ENCODE measurements at places on chromosomes 16 and 17. TPM values are rescaled to one million over a fixed set of nuclear protein-coding genes. Genes with fewer than 3 reads are reported as not detected.

Gene LYRM1
- polyA plus RNA-seq: 33.5 TPM

Gene ALDH3A1
- polyA plus RNA-seq: not detected

Gene MEIOB
- not detected for polyA plus RNA-seq

Gene KRT13
- polyA plus RNA-seq: not detected

Gene HBA1
- 12.1 TPM for polyA plus RNA-seq

Gene AGRP
- not detected for polyA plus RNA-seq

Gene MARCHF10
- polyA plus RNA-seq: 0.20 TPM

Gene KRT31
- not detected for polyA plus RNA-seq

Gene CIITA
- polyA plus RNA-seq: 173 TPM

Gene TGFB1I1
- 0.59 TPM for polyA plus RNA-seq

Gene RAB26
- polyA plus RNA-seq: 0.41 TPM

Gene STUB1
- 137 TPM for polyA plus RNA-seq

Gene CD19
- polyA plus RNA-seq: 185 TPM

Gene TCAP
- polyA plus RNA-seq: not detected

Gene BEAN1
- not detected for polyA plus RNA-seq

Gene EPX
- polyA plus RNA-seq: not detected

Gene TEKT3
- not detected for polyA plus RNA-seq

Gene HS3ST6
- not detected for polyA plus RNA-seq

Gene CNGB1
- not detected for polyA plus RNA-seq

Gene C1QTNF1
- polyA plus RNA-seq: not detected

Gene TBX2
- not detected for polyA plus RNA-seq

Gene HSD11B2
- not detected for polyA plus RNA-seq

Gene ITGB3
- 3.4 TPM for polyA plus RNA-seq

Gene FBXW10B
- not detected for polyA plus RNA-seq

Gene PIMREG
- polyA plus RNA-seq: not detected

Gene MPRIP
- 14.4 TPM for polyA plus RNA-seq

Gene UTS2R
- polyA plus RNA-seq: not detected

Gene ATP2A1
- not detected for polyA plus RNA-seq

Gene SEPTIN1
- 161 TPM for polyA plus RNA-seq

Gene FNDC8
- polyA plus RNA-seq: not detected

Gene TP53TG3C
- not detected for polyA plus RNA-seq

Gene PPY
- not detected for polyA plus RNA-seq

Gene METRN
- 2.8 TPM for polyA plus RNA-seq

Gene SPAG9
- polyA plus RNA-seq: 6.1 TPM

Gene LLGL1
- 0.40 TPM for polyA plus RNA-seq

Gene EMC8
- 28.3 TPM for polyA plus RNA-seq

Gene STAC2
- not detected for polyA plus RNA-seq

Gene DHRS7C
- not detected for polyA plus RNA-seq

Gene JPH3
- polyA plus RNA-seq: not detected

Gene TMIGD1
- polyA plus RNA-seq: not detected

Gene KCNG4
- not detected for polyA plus RNA-seq

Gene PRAC1
- not detected for polyA plus RNA-seq

Gene G6PC1
- not detected for polyA plus RNA-seq

Gene CCL2
- not detected for polyA plus RNA-seq

Gene LHX1
- polyA plus RNA-seq: not detected

Gene HIC1
- 0.88 TPM for polyA plus RNA-seq

Gene CRHR1
- not detected for polyA plus RNA-seq

Gene EPN3
- not detected for polyA plus RNA-seq

Gene KRT20
- not detected for polyA plus RNA-seq

Gene TMEM100
- polyA plus RNA-seq: not detected

Gene C17orf67
- 2.1 TPM for polyA plus RNA-seq

Gene PYDC1
- not detected for polyA plus RNA-seq

Gene NDUFB10
- polyA plus RNA-seq: 204 TPM

Gene KCNAB3
- polyA plus RNA-seq: 0.51 TPM

Gene SPN
- 11.0 TPM for polyA plus RNA-seq

Gene KRT26
- polyA plus RNA-seq: not detected

Gene SPDYE4
- not detected for polyA plus RNA-seq

Gene CEMP1
- polyA plus RNA-seq: 6.2 TPM

Gene RMI2
- polyA plus RNA-seq: 13.8 TPM

Measured in IgD-negative memory B cell (primary cell).